ENCODE measurements at places on chromosomes 12 and 14. TPM values are rescaled to one million over a fixed set of nuclear protein-coding genes. Genes with fewer than 3 reads are reported as not detected.

DNA sequence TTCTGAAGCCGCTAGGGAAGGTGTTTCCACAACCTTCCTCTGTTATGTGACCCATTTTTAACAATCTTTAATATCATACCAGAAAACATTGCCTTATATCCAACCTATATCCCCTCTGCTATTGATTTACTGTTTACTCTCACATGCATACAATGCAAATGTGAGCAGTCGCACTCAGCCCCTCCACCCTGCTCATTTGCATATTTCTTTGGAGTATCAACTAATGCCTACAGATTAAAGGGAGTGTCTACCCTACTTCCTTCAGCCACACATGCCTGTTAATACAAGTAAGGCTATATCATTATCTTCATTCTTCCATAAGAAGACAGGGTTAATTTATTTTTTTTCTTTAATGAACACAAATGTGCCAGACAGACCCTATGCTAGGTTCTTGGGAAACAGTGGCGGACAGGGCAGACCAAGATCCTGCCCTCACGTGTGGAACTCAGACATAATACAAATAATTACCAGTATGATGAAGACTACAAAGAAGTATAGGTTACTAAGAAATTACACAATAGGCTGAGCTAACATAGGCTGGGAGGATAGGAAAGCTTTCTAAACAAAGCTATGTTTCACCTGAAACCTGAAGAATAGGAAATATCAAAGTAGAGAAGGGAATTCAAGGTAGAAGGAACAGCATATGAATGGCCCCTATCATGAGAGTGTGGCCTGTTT is 107.3 kb upstream of the MDM1 start:
- DNase-seq, result no peak
- H3K4me3 ChIP-seq, result peak overlapping the region; percentile 3

IQSEC3 gene
- not detected for polyA plus RNA-seq

DNA sequence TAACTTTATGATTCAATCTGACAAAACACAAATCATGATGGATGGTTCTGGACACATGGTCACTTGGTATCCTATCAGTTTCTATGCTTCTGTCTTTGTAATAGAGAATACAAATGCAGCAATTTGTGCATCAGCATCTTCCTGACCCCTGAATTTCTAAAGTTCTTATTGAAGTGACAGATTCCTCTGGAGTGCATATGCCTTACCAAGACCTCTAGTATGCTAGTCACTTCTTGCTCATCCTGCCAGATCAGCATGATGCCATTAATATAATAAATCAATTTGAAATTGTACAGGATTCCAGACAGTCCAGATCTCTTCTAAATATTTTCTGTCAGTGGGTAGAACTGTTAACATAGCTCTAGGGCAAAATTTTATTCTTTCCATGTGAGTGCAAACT is 40.6 kb upstream of the GLIPR1 start:
- no peak overlapping the region for H3K27ac ChIP-seq

- H3K4me3 ChIP-seq, result no peak overlapping the region
- no peaks in the 10 kb centered on the region for H3K4me1 ChIP-seq
- H3K27me3 ChIP-seq, result no peaks in the 10 kb centered on the region
- no peak overlapping the region for H3K27ac ChIP-seq
Measured at GRCh38 chr12:13537623-13538022, 341.1 kb downstream of the EMP1 start.

- no peak overlapping the region for H3K4me3 ChIP-seq
- H3K27me3 ChIP-seq, result no peaks in the 10 kb centered on the region
- H3K4me1 ChIP-seq, result peaks cover 2% of the 10 kb centered on the region
- DNase-seq, result no peak
- no peak overlapping the region for H3K27ac ChIP-seq
- peaks cover 1% of the 10 kb centered on the region for H3K36me3 ChIP-seq
Measured at GRCh38 chr14:60981633-60982455, 799 bp downstream of the SLC38A6 start.

GRCh38 chr14:35958499-35958898 is 132.4 kb downstream of the BRMS1L start:
- no peak for DNase-seq
- H3K27me3 ChIP-seq, result no peaks in the 10 kb centered on the region
- H3K4me1 ChIP-seq, result no peaks in the 10 kb centered on the region

TGM1 gene
- 0.41 TPM for polyA plus RNA-seq

DNA sequence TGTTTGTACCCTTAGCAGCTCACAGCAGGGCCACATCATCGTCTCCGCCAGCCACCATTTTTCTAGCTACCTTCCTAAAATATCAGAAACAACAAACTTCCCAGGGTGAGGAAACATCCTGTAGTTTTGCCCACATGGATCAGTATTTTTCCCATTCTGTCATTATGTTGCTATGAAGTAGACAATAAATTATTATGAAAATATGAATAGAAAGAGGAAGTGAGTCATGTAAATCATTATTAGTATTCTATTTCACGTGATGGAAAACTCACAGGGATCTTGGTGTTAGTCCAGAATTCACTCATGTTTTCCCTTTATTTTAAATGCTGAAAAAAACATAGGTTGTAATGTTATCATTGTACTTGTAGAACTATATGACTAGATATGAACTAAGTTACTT is 319.4 kb downstream of the SYT1 start:
- H3K4me3 ChIP-seq, result no peak overlapping the region
- DNase-seq, result no peak
- no peaks in the 10 kb centered on the region for H3K36me3 ChIP-seq

- H3K27me3 ChIP-seq, result peaks cover 2% of the 10 kb centered on the region
- H3K27ac ChIP-seq, result peak overlapping the region; percentile 25
- no peak overlapping the region for H3K4me3 ChIP-seq
- no peaks in the 10 kb centered on the region for H3K36me3 ChIP-seq
- H3K4me1 ChIP-seq, result peaks cover 31% of the 10 kb centered on the region
- peak; percentile 56 for DNase-seq
Measured at GRCh38 chr12:8078398-8078797, 3.7 kb upstream of the NECAP1 start.

DNA sequence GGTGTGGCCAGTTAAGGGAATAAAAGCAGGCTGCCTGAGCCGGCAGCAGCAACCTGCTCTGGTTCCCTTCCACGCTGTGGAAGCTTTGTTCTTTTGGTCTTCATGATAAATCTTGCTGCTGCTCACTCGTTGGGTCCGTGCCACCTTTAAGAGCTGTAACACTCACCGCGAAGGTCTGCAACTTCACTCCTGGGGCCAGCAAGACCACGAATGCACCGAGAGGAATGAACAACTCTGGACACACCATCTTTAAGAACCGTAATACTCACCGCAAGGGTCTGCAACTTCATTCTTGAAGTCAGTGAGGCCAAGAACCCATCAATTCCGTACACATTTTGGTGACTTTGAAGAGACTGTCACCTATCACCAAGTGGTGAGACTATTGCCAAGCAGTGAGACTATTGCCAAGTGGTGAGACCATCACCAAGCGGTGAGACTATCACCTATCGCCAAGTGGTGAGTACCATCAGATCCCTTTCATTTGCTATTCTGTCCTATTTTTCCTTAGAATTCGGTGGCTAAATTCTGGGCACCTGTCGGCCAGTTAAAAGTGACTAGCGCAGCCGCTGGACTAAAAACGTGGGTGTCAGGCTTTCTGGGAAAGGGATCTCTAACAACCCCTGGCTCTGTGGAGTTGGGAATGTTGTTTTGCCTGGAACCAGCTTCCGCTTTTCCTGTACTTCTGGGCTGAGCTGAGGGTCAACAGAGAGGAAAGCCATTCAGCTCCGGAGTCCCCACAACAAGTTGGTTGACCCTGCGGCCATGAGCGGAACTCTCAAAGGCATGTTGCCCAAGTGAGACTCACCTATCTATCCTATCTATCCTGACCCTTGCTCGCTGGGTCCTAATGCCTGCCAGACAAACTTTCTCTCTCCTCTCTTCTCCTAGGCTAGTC is at the start of gene DHRS2:
TSS of gene DHRS2 (plus strand) at position 48 of the 895 bp plus-strand sequence. CDS start 2,501 bp downstream, outside the sequence.
- no peaks in the 10 kb centered on the region for H3K36me3 ChIP-seq
- H3K4me1 ChIP-seq, result peaks cover 9% of the 10 kb centered on the region
- no peak within 1 kb of the TSS for H3K27ac ChIP-seq

OTX2 gene
- not detected for polyA plus RNA-seq

SERPINA9 gene
- not detected for polyA plus RNA-seq

DNA sequence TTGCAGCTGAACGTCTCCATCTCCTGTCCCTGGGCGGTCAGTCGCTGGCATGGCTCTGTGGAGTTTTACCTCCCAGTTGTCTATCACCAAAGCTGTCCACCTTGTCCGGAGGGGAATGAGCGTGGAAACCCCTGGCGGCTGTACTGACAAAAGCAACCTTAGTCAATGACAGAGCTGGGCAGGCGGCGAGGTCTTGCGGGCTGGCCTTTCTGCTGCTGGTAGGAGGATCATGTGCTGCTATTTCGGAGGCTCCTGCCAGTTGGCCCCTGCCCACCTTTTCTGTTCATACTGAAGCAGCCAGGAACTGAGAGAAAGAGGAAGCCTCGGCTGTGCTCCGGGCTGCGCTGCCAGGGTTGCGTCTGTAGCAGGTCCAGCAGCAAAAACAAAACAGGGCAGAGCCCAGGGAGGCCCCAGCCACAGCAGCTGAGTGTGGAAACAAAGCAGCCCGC is 57.7 kb downstream of the HMGA2 start:
- H3K4me1 ChIP-seq, result peaks cover 32% of the 10 kb centered on the region
- no peak overlapping the region for H3K27ac ChIP-seq
- peak overlapping the region; percentile 66 for H3K4me3 ChIP-seq

MSRB3 gene
- polyA plus RNA-seq, result 3.2 TPM

- no peak overlapping the region for H3K27ac ChIP-seq
- no peak overlapping the region for H3K4me3 ChIP-seq
- H3K4me1 ChIP-seq, result no peaks in the 10 kb centered on the region
- H3K36me3 ChIP-seq, result no peaks in the 10 kb centered on the region
- peaks cover 2% of the 10 kb centered on the region for H3K27me3 ChIP-seq
Measured at GRCh38 chr12:13208533-13209435, 12.3 kb downstream of the EMP1 start.

CCDC175 gene
- not detected for polyA plus RNA-seq

DNA sequence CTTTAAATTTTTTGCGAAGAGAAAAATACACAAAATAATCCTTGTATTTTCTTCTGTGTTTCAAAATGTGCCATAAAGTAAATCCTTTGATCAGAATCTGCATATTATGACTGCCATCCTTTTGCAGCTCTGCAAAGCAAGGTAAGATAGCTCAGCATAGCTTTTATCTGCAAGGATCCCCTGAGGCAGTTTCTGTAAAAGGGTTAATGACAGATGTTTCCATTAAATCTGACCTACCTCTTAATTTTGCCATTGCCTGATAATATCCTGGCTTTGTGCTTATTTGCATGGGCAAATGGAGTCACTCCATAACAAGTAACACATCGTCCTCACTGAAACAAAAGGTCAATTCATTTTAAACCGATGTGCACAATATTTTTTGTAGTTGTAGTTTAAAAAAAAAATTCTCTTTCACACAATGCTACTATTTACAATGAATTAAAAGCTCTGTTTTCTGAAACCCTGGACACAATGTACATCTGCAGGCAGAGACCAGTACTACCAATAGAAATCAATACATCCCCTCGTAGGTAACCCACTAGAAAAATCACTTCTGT is 108.5 kb upstream of the SOX5 start:
- no peaks in the 10 kb centered on the region for H3K36me3 ChIP-seq
- DNase-seq, result no peak
- H3K27me3 ChIP-seq, result no peaks in the 10 kb centered on the region
- H3K4me3 ChIP-seq, result no peak overlapping the region

DNA sequence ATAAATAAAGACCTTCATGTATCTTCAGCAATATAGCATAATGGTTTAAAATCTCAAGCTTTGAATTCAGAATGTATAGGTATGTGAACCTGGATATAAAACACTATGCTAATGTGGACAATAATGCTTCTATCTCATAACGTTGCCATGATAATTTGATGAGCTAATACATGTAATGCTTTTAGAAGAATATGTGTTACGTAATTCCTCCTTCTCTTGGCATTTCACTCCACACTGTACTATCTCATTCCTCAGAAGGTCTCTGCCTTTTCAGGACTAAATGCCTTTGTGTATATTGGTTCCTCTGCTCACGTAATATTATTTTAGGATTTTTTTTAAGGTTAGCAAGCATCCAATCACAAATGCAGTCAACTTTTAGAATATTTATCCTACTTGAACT is 86.5 kb downstream of the FOXA1 start:
- H3K36me3 ChIP-seq, result no peaks in the 10 kb centered on the region
- no peak overlapping the region for H3K4me3 ChIP-seq
- H3K27me3 ChIP-seq, result no peaks in the 10 kb centered on the region
- H3K27ac ChIP-seq, result no peak overlapping the region

DNA sequence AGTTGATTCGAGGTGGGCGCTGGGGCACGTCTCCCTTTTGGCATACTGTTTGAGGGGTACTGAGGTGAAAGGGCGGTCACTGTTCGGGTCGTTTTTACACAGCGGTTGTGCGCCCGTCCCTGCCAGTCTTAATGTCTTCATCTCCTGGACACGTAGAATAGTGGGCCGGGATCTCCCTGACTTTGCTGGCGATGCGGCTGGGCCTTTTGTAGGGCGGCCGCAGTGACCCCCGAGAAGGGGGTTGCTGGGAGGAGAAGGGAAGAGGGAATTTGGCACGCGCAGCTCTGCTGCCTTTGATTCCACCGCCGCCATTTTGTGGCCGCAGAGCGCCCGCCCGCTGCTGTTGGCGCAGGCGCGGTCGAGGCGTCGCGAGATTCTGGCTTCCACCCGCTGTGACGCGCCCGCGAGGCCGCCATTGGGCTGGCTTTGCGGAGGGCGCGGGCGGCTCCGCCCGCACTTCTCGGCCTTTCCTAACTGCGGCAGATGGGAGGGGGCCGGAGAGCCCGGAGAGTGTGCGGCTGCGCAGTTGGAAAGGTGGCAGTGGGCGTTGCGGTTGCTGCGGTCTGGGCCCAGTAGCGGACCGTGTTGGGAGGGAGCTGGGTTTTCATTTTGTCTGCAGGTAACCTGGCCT is 542 bp downstream of the SRSF5 start:
- peaks cover 53% of the 10 kb centered on the region for H3K27me3 ChIP-seq
- peaks cover 85% of the 10 kb centered on the region for H3K4me1 ChIP-seq
- peak overlapping the region; percentile 99 for H3K4me3 ChIP-seq
- peak overlapping the region; percentile 100 for H3K27ac ChIP-seq

GRCh38 chr14:94679937-94680861 is 68.0 kb downstream of the SERPINA3 start:
- H3K36me3 ChIP-seq, result no peaks in the 10 kb centered on the region
- H3K4me1 ChIP-seq, result no peaks in the 10 kb centered on the region
- H3K4me3 ChIP-seq, result no peak overlapping the region

VIPAS39 gene
- 6.6 TPM for polyA plus RNA-seq

DNA sequence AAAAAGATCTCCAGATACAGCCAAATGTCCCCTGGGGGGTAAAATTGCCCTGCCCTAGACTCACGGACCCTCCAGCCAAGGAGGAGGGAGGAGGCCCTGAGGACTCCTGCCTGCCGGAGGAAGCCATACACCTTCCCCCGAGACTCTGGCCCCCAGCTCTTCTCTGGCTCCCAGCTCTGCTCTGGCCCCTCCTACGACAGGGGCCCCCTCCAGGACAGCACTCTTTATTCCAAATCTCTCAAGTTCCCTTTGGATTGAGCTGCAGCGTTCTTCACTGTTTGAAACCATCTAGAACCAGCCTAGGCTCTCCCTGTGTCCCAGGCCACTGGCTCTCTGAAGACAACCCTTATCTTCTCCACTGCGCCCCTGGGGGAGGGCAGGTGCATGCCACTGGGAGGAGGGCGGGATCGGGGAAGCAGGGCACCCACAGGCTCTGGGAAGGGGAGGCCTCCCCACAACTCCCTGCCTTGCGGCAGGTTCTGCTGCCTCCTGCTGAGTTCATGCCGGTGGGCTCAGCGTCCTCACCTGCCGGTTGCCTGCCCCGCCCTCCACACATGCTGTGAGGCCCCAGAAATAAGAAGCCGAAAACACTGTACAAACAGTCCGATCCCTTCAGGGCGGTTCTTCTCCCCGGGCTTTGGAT is 112.7 kb downstream of the DICER1 start:
- H3K4me3 ChIP-seq, result no peak overlapping the region
- DNase-seq, result no peak
- no peaks in the 10 kb centered on the region for H3K36me3 ChIP-seq
- H3K27ac ChIP-seq, result no peak overlapping the region
- no peaks in the 10 kb centered on the region for H3K4me1 ChIP-seq

GRCh38 chr14:104293851-104294627 is 155.7 kb downstream of the KIF26A start:
- no peaks in the 10 kb centered on the region for H3K36me3 ChIP-seq
- DNase-seq, result no peak
- H3K4me1 ChIP-seq, result no peaks in the 10 kb centered on the region
- no peak overlapping the region for H3K4me3 ChIP-seq

Measured in immature natural killer cell (primary cell).